ENCODE measurements at places on chromosomes 13 and 19. TPM values are rescaled to one million over a fixed set of nuclear protein-coding genes. Genes with fewer than 3 reads are reported as not detected.

MRPL4 gene
- 19.9 TPM for total RNA-seq

DNA sequence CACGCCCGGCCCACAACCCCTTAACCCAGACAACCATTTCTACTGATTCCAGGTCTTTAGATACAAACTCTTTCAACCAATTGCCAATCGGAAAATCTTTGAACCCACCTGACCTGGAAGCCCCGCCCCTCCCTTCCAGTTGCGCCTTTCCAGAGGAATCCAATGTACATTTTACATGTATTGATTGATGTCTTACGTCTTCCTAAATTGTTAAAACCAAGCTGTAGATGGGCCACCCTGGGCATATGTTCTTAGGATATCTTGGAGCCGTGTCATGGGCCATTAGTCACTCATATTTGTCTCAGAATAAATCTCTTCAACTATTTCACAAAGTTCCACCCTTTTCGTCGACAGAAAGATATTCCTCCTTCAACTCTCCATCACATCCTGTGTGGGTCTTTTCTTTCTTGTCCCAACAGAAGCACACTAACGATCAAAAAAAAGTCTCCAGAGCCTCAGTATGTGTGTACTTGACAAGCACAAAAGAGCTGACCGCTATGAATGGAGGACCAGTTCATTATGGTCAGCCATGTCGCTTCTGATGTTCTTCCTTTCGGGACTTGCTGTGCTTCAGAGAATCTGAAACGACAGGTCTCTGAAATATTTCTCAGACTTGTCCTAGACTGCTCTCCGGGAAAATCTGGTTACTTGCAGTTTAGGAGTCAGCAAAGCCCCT, 601 bp upstream of the ZNF749 start:
- no peak for DNase-seq

DNA sequence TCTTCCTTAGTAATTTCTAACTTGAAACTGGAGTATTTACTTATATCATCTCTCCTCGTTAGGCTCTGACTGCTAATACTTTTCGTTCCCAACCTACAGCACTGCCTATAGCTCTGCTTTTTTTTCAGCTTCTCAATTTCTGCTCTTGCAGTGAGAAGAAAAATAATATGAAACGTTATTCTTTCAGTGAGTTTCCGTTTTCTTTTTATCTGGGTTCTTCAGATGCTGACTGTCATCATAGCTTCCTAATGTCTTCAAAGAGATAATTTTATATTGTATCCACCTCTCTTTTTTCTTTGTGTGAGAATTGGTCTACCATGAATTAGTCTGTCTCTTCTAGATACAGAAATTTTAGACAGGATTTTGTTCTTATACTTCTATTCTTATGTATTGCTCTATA, 454.9 kb downstream of the LMO7 start:
- DNase-seq: no peak

DNA sequence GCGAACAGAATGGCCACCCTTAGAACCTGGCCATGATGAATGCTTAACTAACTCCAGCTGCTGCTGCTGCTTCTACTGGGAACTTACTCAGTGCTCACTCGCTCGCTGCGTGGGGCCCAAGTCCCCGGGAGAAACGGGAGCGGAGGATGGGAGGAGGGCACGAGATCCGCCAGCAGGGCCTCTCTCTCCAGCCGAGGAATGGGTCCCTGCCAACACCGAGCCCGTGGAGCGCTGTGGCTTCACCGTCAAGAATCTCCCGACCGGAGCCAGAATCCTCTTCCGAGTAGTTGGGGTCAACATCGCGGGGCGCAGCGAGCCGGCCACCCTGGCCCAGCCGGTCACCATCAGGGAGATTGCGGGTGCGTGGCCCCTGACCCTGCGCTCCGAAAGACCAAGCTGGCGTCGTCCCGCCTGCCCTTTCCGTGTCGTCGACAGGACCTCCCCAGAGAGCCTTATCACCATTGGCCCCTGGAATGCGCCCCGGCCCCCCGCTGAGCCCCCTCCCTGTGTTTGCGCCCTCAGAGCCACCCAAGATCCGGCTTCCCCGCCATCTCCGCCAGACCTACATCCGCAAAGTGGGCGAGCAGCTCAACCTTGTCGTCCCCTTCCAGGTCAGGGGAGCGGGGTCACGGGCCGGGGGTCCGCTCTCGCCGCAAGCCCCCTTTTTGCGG, 17.8 kb upstream of the EMC10 start:
- no peak for DNase-seq
